ENCODE measurements at places on chromosomes 16 and 17.

DNA sequence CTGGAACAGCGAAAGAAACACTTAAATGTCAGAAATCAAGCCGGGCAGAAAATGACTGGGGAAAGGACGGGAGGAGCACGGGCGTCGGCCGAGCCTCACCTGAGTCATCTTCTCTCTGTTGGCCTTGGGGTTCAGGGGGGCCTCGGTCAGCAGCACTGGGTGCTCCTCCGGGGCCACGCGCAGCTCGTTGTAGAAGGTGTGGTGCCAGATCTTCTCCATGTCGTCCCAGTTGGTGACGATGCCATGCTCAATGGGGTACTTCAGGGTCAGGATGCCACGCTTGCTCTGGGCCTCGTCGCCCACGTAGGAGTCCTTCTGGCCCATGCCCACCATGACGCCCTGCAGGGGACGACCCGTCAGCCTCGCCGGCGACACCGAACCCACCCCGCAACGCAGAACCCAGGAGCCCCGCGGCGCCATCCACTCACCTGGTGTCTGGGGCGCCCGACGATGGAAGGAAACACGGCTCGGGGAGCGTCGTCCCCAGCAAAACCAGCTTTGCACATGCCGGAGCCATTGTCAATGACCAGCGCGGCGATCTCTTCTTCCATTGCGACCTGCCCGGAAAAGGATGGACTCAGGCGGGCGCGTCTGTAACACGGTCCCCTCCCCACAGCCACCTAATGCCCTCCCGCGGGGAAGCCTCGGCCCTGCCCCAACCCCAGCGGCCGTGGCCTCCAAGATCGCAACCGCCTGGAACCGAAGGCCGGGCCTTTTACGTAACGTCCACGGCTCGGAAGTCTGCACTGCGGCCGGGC lies 616 bp downstream of the ACTG1 start:
- no peak for DNase-seq

- DNase-seq, result peak; percentile 48
Observed at GRCh38 chr17:59001158-59001814, 105.4 kb downstream of the TRIM37 start.

DNA sequence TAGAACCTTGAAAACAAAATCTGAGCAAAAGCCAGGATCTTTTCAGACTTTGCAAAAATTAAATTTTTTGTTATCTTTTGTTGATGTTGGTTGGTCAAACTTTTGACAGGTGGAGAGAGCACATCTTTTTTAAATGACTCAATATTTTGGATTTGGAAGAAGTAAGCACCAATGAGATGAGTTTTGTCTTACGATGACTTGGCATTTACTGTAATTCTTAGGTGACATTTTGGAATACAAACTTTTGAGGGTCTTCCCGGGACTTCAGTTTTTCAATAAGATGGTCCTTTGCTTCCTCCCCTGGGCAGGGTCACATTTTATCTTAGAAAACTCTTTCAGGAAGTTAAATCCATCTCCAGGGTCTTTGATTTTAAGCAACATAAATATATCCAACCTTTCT lies 423.9 kb downstream of the HS3ST3B1 start:
- no peak for DNase-seq

- peak; percentile 41 for DNase-seq
Observed at GRCh38 chr16:17026600-17027242, 444.0 kb downstream of the XYLT1 start.

DNA sequence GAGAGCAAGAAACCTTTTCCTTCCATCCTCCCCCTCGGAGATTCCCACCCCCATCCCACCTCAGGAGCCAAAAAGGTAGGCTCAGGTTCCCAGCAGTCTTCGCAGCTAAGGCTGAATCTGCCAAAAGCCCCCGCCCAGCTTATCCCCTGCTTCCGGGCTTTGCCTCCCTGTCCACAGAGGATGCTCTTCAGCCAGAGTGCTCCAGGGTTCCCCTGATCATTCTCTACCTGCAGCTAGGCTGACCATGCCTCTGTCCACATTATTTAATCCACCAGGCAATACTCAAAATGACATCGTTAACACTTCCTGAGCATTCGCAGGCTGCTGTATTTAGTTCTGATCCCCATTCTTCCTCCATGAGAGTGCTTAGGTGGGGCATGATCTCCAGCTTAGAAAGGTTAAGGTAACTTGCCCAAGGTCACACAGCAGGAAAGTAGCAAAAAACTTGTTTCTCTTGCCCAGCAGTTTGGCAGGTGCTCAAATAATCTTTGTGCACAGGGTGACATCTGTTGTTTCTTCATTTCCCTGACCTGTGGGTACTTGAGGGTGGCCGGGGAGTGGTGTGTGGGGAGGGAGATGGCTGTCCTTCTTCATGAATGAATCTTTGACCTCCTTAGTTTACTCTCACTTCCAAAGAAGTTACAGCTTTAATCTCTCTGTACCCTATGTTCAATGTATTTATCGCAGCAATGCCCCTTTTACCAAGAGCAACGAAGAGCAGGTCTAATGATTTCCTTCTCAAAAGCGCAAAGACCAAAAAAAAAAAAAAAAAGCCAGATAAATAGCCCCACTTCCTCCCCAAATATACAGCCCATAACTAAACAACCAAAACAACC lies 848 bp upstream of the TBKBP1 start:
- DNase-seq, result no peak

- DNase-seq, result no peak
Observed at GRCh38 chr16:27677263-27677662, 127.3 kb downstream of the KATNIP start.

- no peak for DNase-seq
Observed at GRCh38 chr17:58412961-58413586, 4.3 kb downstream of the RNF43 start.

DNA sequence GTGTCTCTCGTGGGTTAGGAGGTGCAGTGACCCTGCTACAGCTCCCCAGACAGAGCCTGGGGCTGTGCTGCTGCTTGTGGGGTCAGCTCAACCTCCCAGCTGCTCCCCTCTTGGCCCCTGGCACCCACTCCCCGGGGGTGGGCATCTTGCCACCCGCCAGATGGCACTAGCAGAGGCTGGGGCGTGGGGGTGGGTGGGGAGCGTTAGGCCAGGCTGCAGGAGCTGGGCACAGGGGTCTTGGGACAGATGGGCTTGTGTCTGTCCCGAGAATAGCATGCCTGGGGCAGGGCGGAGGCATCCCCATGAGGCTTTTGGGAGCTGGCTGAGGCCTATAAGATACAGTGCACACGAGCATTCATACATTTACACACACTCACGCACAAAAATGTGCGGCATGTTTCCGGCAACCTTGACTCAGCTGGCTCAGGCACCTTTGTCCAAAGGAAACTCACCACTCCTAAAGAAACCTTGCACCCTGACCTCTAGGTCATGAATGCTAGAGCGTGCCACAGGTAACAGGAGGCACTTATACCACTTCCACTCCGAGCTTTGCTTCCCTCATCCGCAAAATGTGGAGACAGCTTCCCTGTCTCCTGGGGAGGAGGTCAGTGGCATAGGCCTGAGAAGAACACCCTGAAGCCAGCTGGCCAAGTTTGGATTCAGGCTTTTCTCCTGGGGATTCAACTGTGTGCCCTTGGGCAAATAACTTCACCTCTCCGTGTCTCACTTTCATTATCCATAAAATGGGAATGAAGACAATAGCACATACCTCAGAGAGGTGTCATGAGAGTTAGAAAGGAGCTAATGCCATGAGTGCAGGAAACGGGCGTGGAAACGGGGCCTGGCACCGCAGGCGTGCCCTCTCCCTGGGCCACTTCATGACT lies 78.9 kb upstream of the LHX1 start:
- DNase-seq, result no peak

DNA sequence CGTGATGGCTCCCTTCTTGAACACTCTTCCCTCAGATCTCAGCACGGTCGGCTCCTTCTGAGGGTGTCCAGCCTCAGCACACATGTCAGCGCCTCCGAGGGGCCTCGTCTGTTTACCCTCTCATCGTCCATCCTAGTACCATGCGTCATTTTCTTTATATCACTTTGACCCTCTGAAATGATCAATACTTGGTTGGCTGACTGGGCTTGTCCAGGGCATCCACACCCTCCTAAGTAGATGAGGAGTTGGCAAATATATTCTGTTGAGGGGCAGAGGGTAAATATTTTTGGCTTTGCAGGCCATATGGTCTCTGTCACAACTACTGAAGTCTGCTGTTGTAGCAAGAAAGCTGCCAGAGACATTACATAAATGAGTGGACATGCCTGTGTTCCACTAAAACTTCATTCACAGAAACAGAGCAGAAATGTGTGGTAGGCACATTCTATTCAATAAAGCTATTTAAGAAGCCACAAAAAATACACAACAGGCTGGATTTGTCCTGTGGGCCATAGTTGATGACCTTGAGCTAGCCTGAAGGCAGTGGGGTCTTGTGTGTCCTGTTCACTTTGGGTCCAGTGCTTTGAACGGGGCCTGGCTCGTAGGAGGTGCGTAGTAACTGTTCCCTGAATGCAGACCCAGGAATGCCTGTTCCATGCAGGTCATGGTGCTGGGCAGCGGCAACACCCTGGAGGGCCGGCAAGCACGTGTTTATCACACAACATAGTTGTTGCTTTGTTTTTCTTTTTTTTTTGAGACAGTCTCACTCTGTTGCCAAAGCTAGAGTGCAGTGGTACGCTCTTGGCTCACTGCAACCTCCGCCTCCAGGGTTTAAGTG lies 185.8 kb downstream of the SNX29 start:
- no peak for DNase-seq

DNA sequence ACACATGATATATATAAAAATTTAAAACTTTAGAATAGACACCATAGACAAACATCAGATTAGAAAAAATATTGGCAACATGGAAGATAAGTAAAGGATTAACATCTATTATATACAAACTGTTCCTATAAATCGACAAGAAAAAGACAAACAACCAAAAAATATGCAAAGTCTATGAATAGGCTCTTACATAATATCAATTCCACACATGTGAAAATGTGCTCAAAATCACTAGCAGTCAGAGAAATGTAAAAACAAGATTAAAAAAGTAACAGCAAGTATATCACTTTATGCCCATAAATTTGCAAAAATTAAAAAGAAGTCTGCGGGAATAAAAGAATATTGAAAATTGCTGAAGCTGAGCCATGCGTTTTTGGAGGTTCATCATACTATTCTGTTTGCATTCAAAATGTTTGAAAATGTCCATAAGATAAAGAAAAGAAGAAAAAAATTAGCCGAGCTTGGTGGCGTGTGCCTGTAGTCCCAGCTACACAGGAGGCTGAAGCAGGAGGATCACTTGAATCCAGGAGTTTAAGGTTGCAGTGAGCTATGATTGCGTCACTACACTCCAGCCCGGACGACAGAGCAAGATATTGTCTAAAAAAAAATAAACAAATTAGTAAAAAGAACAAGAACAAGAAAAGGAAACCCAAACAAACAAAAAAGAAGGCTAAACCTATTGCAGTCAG lies 11.2 kb upstream of the ERN2 start:
- DNase-seq, result no peak
